ENCODE measurements at places on chromosomes 5 and 9.

DNA sequence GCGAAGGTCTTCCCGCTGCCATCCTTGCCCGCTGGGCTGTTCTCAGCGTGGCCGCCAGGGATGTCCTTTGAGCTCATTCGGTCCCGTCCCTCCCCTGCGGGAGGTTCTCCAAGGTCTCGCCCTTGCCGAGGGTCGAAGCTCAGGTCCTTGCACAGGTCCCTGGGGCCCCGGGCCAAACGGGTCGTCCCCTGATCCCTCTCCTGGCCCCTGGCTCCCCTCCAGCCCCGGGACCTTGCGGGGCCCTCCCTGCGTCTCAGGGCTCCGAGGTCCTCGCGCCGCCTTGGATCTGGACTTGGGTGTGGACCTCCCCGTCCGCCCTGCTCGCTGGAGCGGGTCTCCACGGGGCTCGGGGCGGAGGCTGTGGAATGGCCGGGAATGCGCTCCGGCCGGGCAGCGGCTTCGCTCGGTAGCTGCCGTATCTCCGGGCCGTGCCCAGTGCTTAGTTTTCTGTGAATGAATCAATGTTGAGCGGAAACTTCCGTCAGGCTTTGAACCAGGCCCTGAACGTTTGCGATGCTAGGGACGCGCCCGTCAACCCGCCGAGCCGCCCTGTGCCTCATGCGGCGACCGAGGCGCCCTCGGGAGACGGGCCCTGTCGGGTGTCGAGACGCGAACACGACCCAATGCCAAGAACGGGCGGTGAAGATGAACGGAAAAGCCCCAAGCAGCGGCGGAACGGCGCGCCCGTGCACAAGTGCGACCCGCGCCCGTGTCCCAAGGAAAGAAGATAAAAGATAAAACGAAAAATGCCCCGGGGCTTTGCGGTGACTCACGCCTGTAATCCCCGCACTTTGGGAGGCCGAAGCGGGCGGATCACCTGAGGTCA is 780 bp downstream of the RNU6ATAC start:
- DNase-seq, result no peak

GRCh38 chr9:68547417-68547816 is 6.7 kb upstream of the TMEM252 start:
- DNase-seq, result no peak

- DNase-seq, result no peak
Measured at GRCh38 chr9:16003785-16004184, 450.9 kb downstream of the CCDC171 start.

DNA sequence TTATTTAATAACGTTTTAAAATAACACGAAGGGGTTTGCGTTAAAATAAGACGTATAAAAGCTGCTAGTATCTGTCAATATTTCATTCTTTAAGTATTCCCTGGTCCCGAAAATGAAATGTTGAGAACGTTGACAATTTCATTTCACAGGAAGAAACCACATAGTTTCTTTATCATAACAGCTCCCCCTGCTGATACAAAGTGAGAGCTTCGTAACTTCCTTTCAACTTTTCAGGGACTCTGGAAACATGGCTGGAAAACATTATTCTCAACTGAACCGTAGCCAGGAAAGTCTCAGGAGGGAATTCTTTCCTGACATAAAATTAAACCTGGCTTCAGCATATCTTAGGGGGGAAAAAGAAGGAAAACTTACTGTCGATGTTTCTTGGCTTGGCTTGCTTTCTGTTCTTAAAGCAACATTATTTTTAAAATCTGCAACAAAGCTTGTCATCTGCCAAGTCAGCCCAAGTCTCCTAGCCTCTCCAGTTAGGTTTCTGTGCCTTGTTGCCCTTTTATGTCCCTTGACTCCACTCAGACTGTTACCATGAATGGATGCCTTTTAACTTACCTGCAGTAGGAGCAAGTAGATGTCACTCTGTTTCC is 122.9 kb upstream of the DAB2 start:
- DNase-seq, result no peak

DNA sequence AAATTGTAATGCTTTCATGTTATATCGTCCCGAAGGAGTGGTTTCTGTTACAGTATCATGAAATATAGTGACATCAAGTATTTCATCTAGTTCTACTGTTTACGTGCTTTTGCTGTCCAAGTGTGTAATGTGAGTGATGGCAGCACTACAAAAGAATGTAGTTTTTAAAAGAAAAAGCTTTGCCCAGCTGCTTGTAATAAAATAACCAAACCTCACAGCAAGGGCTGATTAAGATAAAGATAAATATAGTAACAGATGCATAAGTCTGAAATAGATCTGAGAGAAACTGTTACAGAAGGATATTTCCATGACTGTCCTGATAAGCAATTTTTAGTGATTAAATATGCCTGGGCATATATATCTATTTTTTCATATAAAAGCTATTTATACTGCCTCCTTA is 106.4 kb downstream of the AUH start:
- no peak for DNase-seq

DNA sequence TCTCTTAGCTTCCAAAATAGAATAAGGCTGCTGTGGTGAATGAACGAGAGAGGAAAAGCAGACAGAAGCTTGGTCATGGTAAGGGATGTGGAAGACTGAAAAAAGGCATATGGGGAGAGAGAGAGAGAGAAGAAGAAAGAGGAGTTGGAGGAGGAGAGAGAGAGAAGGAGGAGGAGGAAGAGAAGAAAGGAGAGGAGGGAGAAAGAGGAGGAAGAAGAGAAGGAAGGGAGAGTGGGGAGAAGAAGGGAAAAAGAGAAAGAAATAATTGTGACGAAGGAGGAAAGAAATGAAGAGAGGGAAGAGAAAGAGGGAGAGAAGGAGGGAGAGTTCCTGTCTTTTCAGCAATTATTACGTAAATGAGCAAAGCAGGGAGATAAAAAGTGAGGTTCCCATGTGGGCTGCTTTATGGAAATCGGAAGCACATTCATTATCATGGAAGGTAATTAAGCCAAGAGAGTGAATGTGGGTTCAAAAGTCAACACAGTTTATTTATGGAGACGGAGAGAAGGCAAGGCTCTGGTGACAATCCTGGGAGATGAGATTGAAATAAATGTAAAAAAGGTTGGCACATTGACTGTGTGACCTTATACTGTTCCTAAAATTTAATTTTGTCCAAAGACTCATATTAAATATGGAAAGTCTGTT is 611.2 kb downstream of the KIF4B start:
- DNase-seq, result no peak

- no peak for DNase-seq
Measured at GRCh38 chr9:123377211-123377971, 21.4 kb downstream of the CRB2 start.

DNA sequence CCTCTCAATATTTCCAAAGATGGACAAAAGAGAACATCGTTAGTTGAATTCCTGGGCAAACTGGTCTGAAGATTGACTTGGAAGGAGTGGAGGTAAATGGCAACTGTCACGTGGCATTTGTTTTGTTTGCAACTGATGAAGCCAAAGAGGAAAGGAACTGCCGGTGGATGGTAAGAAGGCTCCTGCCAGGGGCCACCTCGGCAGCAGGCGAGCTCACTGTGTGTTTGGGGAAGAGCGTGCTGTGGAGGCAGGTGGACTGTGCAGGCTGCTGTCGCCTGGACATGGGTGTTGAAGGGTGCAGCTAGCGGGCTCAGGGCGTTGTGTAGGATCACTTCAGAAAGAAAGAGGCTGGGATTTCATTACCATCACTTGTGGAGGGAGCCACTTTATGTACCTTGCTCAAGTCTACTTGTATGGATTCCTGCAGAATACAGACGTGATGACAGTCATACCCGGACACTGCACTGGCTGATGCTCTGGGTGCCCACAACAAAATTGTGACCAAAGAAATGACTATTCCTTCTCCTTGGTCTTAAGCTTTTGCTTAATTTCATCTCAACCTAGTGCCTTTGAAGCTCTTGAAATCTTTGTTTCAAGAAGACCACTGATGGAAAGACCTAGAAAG is 72.7 kb downstream of the MAP1B start:
- DNase-seq, result no peak

GRCh38 chr5:59137846-59138245 is 555.0 kb downstream of the RAB3C start:
- DNase-seq, result no peak

DNA sequence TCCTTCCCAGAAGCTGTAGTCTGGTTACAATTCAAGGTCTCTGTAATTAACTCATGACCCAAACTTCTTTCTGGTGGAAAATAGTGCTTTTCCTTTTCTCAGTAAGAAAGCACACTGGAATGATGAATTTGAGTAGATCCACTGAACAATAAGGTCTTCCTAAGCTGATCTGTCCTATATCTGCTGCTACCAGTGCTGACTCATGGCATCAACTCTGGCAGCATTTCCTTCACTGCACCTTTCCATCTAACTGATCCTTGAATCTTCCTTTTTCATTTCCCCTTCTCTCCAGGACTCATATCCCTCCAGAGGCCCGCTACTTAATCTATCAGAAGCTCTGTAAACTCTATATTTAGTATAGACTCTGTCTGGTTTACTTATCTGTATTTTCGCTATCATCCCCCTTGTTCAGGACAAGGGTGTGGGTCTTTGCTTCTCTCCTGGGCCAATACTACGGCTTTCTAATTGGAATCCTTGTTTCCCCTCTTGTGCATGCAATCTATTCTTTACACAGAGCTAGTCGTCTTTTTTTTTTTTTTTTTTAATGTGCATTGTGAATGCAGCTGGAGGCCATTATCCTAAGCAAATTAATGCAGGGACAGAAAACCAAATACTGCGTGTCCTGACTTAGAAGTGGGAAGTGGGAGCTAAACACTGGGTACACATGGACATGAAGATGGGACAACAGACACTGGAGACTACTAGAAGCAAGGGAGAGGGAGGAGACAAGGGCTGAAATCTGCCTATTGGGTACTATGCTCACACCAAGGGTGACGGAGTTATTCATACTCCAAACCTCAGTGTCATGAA is 192.2 kb upstream of the RPS23 start:
- no peak for DNase-seq

- DNase-seq, result no peak
Measured at GRCh38 chr5:159427180-159428012, 97.1 kb upstream of the IL12B start.

GRCh38 chr5:166540156-166540555 is 1751.3 kb upstream of the WWC1 start:
- no peak for DNase-seq

DNA sequence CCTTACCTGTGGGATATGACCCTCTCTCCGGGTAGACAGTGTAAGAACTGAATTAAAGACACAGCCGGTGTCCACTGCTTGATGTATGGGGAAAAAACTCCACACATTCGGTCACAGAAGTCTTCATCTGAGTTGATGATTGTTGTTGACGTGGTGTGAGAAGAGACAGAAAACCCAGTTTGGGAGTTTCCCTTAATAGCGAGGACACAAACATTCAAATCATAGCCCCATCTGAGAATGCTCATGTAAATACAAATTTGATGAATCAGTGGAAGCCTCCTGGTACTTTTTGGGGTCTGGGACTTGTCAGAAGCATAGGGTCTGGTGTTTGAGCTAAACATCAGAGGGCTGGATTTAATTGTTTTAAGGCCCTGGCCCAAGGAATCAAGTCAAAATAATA is 11.0 kb downstream of the HAVCR1 start:
- DNase-seq, result no peak

- no peak for DNase-seq
Measured at GRCh38 chr5:109125755-109126429, 283.9 kb downstream of the PJA2 start.

DNA sequence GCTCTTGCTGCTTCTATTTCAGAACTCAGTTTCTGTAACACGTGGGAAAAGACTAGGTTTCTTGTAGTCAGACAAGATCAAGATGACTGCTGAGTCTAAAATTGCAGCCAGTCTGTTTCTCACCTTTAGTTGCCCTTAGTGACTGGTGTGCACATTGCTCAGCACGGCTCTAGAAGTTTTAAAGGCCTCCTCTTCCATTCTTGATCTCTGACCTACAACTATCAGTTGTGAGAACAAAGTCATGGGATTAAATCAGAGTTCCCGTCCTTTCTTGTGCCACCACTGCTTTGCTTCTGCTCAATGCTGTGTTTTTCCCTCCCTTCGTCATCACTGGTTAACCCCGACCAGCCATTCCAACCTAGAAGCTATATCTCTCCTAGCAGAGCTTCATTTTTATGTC is 52.8 kb downstream of the GDA start:
- no peak for DNase-seq

- no peak for DNase-seq
Measured at GRCh38 chr5:169763376-169764017, 126.4 kb downstream of the DOCK2 start.

GRCh38 chr5:61702784-61703183 is 370.7 kb downstream of the ZSWIM6 start:
- no peak for DNase-seq

DNA sequence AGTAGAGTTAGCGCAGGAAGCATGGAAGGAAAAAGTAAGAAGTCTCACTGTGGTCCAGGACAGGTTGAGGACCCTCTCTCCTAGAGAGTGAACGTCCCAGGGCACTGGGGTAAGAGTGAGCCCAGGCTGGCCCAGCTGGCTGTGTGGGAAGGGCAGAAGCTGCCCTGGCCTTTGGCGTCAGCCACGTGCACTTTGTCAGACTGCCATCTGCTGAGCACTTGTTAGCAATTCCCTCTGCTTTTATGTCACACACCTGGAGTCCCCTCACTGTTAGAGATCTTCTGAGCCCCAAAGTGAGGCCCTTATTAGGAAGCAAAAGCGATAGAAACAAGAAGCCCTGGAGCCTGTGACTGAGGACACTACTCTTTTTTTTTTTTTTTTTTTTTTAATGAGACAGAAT is 79.1 kb downstream of the UGCG start:
- DNase-seq, result no peak

GRCh38 chr5:175335691-175336090 is 108.3 kb downstream of the DRD1 start:
- DNase-seq, result no peak

GRCh38 chr9:15289603-15290002 is 17.4 kb downstream of the TTC39B start:
- DNase-seq, result no peak

DNA sequence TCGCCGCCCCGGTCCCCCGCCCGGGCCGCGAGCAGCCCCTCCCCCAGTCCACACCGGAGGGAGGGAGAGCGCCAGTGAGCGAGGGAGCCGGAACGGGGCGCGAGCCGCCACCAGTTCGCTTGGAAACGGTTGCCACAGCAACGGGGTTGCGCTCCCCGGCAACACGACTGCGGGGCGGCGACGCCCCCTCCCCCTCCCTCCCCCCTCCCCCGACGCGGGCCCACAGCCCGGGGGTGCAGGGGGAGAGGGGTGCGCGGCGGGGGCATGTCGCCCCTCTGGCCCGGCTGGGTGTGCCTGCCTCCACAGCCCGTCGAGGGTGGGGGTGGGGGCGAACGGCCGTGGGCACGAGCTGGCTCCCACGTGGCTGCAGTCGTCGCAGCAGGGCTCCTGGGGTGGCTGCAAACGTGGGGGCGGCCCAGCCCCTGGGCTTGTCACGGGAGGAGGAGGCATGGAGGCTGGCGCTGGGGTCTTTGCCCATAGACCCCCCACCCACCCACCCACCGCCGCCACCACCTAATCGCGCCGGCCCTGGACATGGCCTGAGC is 524 bp downstream of the PRR7 start:
- DNase-seq, result no peak

DNA sequence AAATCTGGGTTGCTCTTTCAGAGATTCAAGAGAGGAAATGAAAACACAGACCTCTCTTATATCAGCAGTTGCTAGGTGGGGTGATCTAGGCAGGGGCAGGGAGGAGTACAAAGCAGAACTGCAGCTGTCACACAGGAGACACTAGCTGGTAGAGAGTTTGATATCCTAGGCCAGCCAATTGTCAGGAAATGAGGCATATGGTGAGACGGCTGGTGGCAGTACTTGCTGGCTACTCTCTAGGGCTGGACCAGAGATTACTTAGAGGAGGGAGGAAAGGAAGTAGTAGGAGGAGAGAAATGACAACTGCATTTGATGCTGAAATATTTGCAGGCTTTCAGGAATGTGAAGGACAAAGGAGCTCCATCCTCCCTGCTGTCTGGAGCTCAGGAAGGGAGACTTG is 113.8 kb downstream of the TRIM32 start:
- DNase-seq, result no peak
